ENCODE measurements at places on chromosomes 1 and 21. TPM values are rescaled to one million over a fixed set of nuclear protein-coding genes. Genes with fewer than 3 reads are reported as not detected.

Gene LCE2B
- not detected for total RNA-seq

Gene KCNE2
- not detected for total RNA-seq

Gene S100B
- total RNA-seq, result 0.24 TPM

Gene GPR161
- 0.29 TPM for total RNA-seq

DNA sequence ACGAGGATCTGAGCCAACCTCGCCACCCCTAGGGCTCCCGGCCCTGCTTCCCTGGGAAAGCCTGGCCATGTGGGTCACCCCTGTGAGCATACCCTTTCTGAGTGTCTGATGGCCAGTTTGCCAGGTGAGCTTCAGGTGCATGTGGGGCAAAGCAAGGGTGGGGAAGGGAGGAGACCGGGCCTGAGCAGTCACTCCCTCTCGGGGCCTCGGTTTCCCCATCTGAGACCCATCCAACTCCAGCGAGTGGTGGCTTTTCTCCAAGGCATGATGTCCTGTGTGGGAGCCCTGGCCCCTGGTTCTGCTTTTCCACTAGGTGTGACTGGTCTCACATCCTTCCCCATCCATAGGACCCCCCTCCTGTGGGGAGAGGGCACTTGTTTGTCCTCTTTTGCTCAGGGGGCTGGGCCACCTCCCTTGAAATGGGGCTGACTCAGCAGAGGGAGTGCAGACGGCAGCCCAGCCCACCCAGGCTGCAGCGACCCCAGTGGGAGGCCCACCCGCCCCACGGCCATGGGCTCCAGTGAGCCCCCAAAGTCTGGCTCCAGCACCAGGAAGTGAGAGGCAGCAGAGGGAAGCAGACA lies 1.7 kb upstream of the WNT9A start:
- no peak for DNase-seq
- peaks cover 7% of the 10 kb centered on the region for H3K4me1 ChIP-seq

- H3K4me1 ChIP-seq, result no peaks in the 10 kb centered on the region
- H3K36me3 ChIP-seq, result no peaks in the 10 kb centered on the region
- H3K4me3 ChIP-seq, result no peak overlapping the region
- H3K27ac ChIP-seq, result no peak overlapping the region
- no peak for DNase-seq
Observed at GRCh38 chr1:67601539-67601938, 83.5 kb upstream of the GADD45A start.

DNA sequence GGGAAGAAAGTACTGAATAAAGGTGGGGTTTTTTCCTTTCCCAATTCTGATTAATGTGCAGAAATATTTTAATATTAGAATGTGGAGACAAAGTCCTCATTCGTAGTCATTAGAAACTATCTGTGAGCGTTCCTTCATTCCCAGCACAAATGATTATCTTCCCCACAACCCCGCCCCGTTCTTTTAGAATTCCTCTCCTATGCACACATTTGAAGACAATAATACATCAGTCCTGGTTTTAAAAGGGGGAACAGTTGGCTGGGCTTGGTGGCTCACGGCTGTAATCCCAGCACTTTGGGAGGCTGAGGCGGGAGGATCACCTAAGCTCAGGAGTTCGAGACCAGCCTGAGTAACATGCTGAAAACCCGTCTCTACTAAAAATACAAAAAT lies 876 bp downstream of the ALDH9A1 start:
- no peak for DNase-seq
- H3K27me3 ChIP-seq, result no peaks in the 10 kb centered on the region
- peaks cover 18% of the 10 kb centered on the region for H3K36me3 ChIP-seq
- peak overlapping the region; percentile 97 for H3K4me3 ChIP-seq
- H3K27ac ChIP-seq, result peak overlapping the region; percentile 96
- peaks cover 26% of the 10 kb centered on the region for H3K4me1 ChIP-seq

GRCh38 chr1:100921110-100921706 lies 25.3 kb downstream of the SLC30A7 start:
- H3K27me3 ChIP-seq, result no peaks in the 10 kb centered on the region
- H3K27ac ChIP-seq, result peak overlapping the region; percentile 39
- DNase-seq, result no peak
- no peak overlapping the region for H3K4me3 ChIP-seq
- H3K4me1 ChIP-seq, result peaks cover 16% of the 10 kb centered on the region
- peaks cover 24% of the 10 kb centered on the region for H3K36me3 ChIP-seq

DNA sequence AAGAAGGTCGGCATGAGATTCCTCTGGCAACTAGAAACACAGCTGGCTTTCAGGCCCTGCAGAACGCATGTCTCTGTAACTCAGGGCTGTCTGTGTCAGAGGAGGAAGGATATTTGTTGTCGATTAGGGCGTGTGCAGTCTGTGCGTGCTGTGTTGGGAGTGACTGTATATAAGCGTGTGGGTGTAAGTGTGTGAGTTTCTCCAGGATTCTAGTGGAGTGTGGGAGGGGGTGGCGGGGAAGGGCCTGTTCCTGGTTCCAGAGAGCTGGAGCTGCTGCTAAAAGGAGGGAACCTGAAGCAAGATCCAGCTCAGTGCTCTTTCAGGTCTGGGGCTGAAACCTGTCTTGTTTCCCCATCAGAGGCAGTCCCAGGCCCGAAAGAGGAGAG lies 74.3 kb downstream of the SLC16A1 start:
- no peaks in the 10 kb centered on the region for H3K4me1 ChIP-seq
- peaks cover 2% of the 10 kb centered on the region for H3K27me3 ChIP-seq
- no peak for DNase-seq
- no peak overlapping the region for H3K27ac ChIP-seq
- no peak overlapping the region for H3K4me3 ChIP-seq

Measured in activated naive CD4-positive, alpha-beta T cell treated with anti-CD3 and anti-CD28 coated beads for 36 hours (primary cell).